Activated CD8-positive, alpha-beta memory T cell treated with anti-CD3 and anti-CD28 coated beads for 1 hour (primary cell): ENCODE measurements at places on chromosomes 5 and 9.

DNA sequence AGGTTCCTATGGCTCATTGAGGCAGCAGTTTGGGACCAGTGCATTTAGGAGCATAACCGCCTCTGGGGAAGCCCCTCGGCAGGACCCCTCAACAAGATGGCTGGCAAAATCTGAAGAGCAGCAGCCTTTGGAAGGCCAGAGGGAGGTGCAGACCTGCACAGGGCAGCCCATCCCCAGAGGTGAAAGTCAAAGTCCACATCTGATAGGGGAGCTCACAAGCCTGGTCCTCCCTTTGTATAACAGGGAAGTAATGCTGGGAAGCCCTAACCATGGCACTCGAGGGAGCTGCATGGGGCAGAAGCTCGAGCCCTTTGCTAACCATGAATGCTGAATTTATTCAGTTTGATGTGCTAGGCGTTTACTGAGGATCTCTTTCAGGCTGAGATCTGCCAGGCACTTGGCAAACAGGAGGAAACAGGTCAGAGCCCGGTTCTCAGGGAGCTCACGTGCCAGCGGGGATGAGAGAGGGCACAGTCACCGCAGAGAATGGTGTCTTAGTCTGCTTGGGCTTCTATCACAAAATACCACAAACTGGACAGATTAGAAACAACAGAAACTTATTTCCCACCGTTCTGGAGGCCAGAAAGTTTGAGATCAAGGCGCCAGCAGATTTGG lies 114.1 kb downstream of the GABBR2 start:
- no peak for DNase-seq

- DNase-seq: no peak
These were observed 41.2 kb downstream of the MOCS2 start for GRCh38 chr5:53068291-53068836.

- DNase-seq: no peak
These were observed 327.1 kb upstream of the MPDZ start for GRCh38 chr9:13606586-13606985.

DNA sequence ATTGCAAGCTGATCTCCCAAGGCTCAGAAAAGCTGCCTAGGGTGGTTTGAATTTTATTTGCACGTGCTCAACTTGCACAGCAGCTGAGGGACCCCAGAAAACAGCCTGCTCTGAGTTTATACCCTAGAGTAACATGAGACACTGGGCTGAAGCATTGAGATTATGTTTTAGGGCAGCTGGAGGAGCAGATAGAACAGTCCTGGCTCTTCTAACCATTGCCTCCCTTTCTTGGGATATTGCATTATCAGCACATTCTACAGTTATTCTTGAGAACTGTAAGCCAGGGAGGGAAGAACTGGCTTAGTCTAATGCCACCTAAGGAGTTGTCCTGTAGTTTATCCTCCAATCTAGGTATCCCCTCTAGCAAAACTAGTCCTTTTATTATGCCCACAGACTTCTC lies 10.3 kb downstream of the SMC2 start:
- no peak for DNase-seq
